Vagina (tissue), 2 donors: ENCODE measurements at places on chromosomes 3 and 15.

DNA sequence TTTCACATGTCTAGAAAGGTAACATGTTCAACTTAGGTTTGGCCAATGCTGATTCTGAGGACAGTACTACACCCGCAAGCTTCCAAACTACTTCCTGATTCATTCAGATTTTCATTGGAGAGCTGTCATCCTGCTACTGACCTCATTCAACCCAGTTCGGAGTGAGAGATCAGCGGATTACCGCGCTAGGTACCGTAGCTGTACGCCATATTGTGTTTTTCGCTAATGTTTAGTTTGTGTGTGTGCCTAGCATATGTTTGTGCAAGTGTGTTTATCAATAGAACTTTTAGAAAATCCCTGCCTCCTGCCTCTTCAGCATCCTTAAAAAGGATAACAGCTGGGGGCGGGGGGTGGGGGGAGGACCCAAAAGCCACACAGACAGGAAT, 1.1 kb downstream of the ZBTB20 start:
- no peaks in the 10 kb centered on the region for H3K36me3 ChIP-seq
- peak overlapping the region; percentile 85 for H3K4me3 ChIP-seq
- no peak for DNase-seq
- peaks cover 16% of the 10 kb centered on the region for H3K4me1 ChIP-seq

GRCh38 chr3:194083637-194084224, 52.2 kb upstream of the HES1 start:
- no peaks in the 10 kb centered on the region for H3K36me3 ChIP-seq
- no peak overlapping the region for H3K27ac ChIP-seq
- no peaks in the 10 kb centered on the region for H3K4me1 ChIP-seq
- H3K27me3 ChIP-seq: no peaks in the 10 kb centered on the region
- no peak overlapping the region for H3K4me3 ChIP-seq

GRCh38 chr3:74883690-74884089, 269.2 kb upstream of the CNTN3 start:
- no peak overlapping the region for H3K27ac ChIP-seq
- H3K36me3 ChIP-seq: no peaks in the 10 kb centered on the region
- no peaks in the 10 kb centered on the region for H3K4me1 ChIP-seq
- DNase-seq: no peak

GRCh38 chr3:146626403-146627122, 21.4 kb upstream of the PLSCR5 start:
- no peak overlapping the region for H3K27ac ChIP-seq
- DNase-seq: no peak
- no peaks in the 10 kb centered on the region for H3K4me1 ChIP-seq
- no peaks in the 10 kb centered on the region for H3K27me3 ChIP-seq
- no peak overlapping the region for H3K4me3 ChIP-seq

- no peaks in the 10 kb centered on the region for H3K4me1 ChIP-seq
- H3K27me3 ChIP-seq: no peaks in the 10 kb centered on the region
- no peak overlapping the region for H3K27ac ChIP-seq
- no peak for DNase-seq
These were observed 1132.5 kb downstream of the TUSC7 start for GRCh38 chr3:117842086-117842485.
